ENCODE measurements at places on chromosomes 3 and 15. TPM values are rescaled to one million over a fixed set of nuclear protein-coding genes. Genes with fewer than 3 reads are reported as not detected.

DNA sequence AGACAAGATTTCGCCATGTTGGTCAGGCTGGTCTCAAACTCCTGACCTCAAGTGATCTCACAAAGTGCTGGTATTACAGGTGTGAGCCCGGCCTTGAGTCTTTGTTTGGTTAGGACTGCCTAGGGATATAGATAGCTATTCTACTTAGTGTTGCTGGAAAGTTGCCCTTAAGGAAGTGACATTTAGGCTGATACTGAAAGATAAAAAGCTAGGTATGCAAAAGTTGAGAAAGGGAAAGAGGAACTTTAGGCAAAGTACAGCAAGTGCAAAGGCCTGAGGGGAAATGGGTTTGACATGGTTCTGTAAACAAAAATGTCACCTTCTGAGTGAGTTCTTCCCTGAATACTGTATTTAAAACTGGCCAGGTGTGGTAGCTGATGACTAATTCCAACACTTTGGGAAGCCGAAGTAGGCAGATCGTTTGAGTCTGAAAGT, 111.5 kb downstream of the ZNF609 start:
- no peak for DNase-seq

The MESP2 gene
- total RNA-seq = 1.8 TPM

The MUC20 gene
- not detected for total RNA-seq

The GOLGA6D gene
- not detected for total RNA-seq

DNA sequence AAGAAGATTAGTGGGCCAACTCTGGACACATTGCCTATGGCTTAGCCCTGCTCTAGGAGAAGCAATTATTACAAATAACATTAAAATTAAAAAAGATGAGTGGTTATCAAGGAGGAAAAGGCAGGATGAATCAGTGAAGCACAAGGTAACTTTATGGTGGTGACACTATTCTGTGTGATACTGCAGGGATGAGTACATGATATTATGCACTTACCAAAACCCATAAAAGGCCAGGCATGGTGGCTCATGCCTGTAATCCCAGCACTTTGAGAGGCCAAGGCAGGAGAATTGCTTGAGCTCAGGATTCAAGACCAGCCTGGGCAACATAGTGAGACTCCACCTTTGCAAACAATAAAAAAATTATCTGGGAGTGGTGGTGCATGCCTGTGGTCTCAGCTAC, 344.3 kb upstream of the CDIN1 start:
- no peak for DNase-seq

GRCh38 chr3:66464512-66464894, 36.3 kb downstream of the LRIG1 start:
- DNase-seq = peak; percentile 80

GRCh38 chr3:144364737-144365136, 393.1 kb downstream of the DIPK2A start:
- no peak for DNase-seq

DNA sequence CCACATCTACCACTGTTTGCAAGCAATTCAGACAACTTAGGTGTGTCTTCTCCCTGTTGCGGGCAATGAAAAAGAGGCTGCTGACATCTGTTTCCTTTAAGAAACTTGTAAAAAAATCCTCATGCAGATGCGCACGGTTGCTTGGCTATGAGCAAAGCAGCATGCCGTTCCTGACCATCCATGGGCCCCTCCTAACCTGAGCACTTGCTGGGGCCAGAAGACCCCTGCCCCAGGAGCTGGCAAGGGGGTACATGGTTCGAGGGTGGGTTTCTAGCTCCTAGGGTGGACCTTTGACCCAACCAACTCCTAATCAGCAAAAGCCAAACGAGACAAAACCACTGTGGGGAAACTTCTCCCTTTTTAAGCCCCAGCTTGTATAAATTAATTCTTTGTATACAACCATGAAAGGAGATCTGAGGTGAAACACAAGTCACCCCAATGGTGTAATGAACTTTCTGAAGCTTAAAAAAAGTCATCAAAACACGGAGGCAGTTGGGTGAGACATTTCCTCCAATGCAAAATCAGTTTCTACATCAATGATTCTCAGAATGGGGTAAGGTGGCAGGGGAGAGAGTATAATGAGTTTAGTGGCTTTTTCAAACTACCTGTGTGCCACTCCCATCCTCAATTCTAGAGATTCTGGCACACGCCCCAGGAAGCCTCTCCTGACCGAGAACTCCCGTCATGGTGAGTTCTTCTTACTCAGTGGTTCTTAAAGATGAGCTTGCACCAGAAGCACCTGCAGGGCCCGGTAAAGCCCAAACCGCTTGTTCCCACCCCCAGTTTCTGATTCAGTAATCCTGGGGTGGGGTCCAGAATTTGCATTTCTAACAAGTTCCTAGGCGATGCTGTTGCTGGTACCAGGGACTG, 44.1 kb downstream of the CPN2 start:
- DNase-seq = no peak

DNA sequence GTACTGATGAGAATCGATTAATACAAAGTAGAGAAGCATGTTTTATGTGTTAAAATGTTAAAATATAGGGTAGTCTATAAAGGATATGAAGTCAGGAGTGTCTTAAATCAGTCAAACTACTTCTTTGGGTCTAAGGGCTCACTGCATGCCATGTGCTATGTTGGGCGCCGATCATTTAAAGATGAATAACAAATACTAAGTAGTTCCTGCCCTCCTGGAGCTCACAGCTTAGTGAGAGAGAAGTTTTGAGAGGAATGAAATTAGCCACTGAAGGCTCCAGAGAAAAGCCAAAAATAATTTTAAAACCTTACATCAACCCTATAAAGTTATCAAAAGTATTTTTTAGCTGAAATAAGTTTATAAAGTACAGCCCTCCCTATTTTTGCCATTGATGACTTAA, 44.5 kb downstream of the BLM start:
- no peak for DNase-seq

The UMPS gene
- total RNA-seq = 35.9 TPM

DNA sequence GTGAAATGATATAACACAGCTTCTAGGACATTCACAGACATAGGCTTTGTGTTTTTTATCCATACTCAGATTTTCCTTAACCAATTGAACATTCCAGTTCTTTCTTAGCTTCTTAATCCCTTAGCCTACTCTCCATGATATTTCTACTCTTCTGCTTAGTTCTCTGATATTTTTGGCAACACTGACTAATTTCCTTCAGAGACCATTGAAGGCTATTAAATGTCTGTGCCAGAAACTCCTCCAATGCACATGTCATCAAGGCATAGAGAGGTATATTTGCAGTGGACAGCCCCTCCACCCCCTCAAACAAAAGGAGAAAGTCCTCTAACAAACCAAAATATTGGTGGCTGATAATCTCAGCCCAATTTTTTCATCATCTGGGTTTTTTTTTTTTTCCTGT, 105.9 kb upstream of the TSC22D2 start:
- DNase-seq = no peak

DNA sequence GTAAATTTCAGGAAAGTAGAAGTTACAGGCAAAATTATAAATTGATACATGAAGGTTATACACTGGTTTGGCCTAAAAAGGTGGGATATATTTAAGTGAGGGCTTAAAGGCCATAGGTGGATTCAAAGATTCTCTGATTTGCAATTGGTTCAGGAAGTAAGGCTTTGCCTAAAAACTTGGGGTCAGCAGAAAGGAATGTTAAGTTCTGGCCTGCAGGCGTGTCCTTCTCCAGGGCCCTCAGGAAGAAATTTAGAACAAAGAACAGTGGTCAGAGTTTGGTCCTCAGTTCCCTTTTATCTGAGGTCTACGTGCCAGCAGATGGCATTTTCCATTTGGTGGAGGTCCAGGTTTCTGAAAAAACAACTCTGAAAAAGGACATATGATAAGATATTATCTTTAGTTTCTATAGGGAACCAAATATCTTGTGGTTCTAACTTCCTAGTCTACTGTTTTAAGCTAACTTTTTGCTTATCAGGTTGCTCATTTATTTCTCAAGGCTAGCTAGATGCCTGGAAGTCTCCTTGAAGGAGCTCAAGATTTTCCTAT, 40.5 kb downstream of the SCN11A start:
- no peak for DNase-seq

DNA sequence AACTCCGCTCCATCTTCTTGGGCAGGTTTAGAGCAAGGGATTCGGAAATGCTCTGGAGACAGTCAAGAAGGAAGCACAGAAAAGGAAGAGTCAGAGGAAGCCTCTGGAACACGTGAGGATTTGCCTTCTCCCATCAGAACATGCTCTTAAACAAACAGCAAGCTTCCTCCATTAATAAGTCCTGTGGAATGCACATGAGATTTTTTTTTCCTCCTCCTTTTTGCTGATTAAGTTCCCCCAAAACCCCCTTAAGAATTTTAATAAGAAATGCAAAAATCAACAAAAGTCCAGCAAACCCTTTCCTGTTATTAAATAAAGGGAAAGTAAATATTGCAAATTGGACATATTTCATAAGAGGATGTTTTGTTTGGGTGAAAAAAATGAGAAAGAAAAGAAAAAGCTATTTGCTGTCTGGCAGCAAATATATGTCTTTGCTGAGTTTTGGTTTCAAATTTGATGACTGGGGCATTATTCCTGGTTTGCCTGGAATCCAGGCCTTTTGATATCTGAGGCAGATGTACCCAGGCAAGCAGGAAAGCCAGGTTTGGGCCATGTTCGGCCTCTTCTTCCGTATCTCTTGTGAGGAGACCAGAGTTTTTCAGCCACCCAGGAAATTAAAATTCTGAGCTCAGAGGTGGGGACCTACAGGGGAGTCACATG, 7.9 kb upstream of the TSEN2 start:
- DNase-seq = peak; percentile 15

The COL6A5 gene
- total RNA-seq = not detected

DNA sequence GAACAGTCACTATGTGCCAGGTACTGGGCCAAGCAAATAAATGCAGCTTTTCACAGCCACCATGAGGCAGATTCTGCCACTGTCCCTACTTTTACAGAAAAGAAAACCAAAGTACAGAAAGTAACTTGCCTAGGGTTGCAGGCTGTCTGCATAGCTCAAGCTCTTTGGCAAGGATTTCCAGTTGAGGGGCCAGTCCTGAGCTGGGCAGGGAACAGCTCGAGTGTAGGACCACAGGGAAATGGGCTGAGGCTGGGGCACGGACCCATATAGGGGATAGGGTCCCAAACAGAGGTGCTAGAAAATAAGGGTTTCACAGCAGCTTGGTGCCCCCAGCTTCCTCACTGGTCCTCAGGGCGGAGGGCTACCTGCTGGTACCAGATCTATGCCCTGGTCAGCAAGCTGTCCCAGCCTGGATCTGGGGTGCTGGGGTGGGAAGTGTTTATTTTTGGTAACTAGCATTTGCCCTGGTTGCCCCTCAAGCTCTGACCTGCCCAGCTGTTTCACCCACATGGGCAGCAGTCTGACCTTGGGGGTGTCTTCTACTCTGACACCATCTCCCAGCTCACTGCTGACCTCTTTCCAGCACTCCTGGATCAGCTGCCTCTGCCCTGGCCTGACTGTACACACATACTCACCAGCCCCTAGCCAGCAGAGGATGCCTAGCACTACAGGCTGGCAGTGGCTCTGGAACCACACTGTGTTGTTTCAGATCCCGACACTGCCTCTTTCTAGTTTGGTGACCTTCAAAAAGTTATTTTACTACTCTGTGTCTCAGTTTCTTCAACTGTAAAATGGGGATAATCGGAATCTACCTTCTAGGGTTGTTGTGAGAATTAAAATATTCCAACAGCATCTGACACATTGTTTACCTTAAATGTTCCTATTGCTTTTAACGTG, 16.2 kb downstream of the MRAS start:
- no peak for DNase-seq

DNA sequence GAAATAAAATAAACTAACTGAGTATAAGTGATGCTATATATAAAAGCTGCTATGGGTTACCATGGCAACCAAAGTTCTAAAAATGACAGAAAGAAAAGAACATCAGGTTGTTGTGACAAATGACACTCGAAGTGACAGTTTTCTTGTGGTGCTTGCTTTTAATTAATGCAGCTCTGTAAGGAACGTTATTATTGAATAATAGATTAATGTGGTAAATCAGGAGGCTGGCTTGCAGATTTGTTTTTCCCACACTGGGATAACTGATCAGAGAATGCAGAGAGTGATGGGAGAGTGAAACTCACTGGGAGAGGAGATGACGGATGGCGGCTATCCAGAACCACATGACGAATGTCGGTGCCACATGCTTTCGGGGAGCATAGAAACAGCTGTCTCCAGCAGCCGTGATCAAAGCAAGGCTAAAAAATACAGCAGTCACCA, 207.0 kb upstream of the ATP10A start:
- DNase-seq = no peak

- DNase-seq = peak; percentile 39
Observed at GRCh38 chr3:98886525-98886924, 15.0 kb downstream of the DCBLD2 start.

The PHLDB2 gene
- 122 TPM for total RNA-seq
